ENCODE measurements at places on chromosomes 12 and 14.

- no peak for DNase-seq
Observed at GRCh38 chr12:111981987-111982386, 31.0 kb downstream of the TMEM116 start.

DNA sequence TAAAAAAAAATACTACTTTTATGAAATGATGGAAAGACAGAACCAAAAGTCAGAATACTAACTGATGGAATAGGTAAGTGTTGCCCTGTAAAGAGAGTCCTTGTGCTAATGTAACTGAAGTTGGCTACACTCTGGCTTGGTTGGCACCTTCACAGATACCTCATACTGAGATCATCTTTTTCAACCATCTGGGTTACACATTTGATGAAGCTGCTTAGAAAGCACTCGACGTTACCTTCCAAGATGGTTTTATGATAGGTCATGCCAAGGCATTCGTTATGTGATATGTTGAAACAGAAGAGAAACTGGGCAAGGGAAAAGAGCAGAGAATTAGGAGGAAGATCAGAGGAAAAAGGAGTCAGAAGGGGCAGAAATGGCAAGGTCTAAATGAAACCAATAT, 203.8 kb downstream of the ADAMTS20 start:
- DNase-seq, result no peak

DNA sequence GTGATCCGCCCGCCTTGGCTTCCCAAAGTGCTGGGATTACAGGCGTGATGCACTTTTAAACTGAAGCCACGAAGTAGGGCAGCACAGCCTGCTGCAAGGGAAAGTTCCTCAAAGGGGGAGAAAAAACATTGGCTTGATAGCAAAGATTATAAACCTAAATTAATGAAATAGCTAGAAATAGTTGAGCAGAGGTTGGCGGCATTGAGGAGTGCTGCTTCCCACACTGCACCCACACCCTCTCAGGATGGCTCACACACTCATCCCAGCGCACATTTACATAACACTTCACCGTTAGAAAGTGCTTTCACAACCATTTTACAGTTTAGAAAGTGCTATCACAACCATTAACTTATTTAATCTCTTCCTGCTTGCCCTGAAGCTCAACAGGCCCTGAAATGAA, 44.4 kb upstream of the TCL1A start:
- no peak for DNase-seq

GRCh38 chr14:23033801-23034497, 751 bp downstream of the PSMB5 start:
- DNase-seq, result no peak

- DNase-seq, result no peak
Observed at GRCh38 chr14:51205486-51205885, 34.6 kb upstream of the TMX1 start.

DNA sequence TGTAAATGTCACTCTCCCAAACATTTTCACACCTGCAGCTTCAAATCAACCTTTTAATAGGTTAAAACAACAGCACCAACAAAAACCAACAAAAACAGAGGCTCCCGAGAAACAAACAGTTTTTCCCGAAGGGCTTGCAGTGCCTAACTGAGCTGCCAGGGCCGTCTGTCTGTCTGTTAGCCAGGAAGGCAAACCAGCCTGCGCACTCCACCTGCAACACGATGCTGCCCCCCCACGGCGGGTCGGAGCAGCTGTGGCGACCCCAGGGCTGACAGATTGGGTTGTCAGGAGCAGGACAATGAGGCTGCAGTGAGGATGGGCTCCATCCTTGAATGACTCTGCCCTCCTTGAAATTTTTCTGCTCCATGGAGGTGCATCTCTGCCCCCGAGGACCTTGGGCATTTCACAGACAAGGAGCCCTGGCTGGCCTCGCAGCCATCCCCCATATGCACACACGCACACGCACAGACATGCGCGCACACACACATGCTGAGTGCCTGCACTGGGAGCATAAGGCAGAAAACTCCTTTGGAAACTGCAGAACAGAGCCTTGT, 2.6 kb downstream of the RTL1 start:
- DNase-seq, result no peak

GRCh38 chr12:98397323-98398105, 117.9 kb upstream of the TMPO start:
- DNase-seq, result peak; percentile 68

- no peak for DNase-seq
Observed at GRCh38 chr12:11987901-11988300, 82.8 kb upstream of the BCL2L14 start.

- DNase-seq, result no peak
Observed at GRCh38 chr12:55831447-55831815, 2.0 kb upstream of the DNAJC14 start.

GRCh38 chr12:93243689-93244513, 133.8 kb upstream of the NUDT4 start:
- no peak for DNase-seq

DNA sequence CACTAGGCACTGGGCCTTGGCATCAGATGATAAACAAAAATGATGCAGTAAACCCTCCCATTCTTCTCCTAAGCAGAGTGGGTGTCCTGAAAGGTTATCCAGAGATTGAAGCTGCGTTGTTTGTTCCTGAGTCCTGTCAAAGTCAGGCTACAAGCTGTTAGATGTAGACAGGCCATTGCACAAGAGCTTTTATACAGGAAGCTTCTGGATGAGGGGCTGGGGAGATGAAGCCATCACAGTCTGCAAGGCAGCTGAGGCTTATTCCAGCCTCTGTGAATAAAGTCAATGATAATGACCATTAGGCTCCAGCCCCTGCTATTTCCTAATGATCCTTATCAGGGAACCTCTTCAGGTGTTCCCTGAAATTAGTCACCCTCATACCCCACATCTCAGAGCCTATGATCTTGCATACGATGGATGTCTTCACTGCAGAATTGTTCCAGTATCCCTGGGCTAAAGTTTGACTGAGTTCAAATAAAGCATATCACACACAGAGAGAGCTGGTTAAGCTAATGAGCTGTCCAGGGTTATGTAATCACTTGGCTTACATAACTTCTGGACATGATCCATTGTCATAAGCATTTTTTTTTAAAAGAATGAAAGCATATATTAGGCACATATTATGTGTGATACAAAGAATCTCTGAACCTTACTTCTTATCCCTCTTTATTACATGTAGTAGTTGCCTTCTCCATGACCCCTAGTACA, 337.1 kb upstream of the OR4E1 start:
- no peak for DNase-seq

- peak; percentile 40 for DNase-seq
Observed at GRCh38 chr14:32702562-32702961, 236.1 kb upstream of the NPAS3 start.

GRCh38 chr12:5690240-5690639, 254.8 kb downstream of the ANO2 start:
- no peak for DNase-seq

DNA sequence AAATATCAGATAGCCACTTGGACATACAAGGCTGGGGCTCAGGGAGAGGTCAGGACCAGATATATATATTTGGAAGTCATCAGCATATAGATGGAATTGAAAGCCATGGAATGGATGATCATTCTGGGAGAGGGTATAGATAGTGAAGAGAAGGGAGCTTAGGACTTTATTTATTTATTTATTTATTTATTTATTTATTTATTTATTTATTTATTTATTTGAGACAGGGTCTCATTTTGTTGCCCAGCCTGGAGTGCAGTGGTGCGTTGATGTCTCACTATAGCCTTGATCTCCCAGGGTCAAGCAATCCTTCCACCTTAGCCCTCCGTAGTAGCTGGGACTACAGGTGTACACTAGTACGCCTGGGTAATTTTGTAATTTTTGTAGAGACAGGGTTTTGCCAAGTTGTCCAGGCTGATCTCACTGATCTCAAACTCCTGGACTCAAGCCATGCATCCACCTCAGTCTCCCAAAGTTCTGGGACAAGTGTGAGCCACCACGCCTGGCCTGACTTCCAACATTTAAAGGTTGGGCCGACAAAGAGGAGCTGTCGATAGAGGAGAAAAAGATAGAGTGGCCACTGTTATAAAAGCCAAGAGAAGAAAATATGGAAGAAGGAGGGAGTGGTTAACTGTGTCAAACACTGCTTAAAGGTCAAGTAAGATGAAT, 8.7 kb upstream of the INHBE start:
- DNase-seq, result no peak

GRCh38 chr12:50053583-50053982, 3.8 kb upstream of the ASIC1 start:
- no peak for DNase-seq

DNA sequence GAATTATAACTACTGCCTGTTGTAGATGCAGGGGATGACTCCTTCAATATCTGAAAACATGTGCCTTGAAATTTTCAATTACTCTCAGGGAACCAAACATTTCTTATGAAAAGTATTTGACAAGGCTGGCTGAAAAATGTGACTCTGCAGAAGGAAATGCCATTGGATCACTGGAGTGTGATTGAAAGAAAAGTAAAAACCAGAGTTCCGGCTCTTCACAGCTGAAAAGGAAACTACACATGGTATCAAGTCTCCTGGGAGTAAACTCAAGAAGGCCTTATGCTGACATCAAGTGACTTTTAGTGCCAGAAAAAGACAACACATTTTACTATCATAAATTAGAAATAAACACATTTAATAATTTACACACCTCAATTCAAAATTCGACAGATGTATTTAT, 693.0 kb downstream of the LRFN5 start:
- peak; percentile 27 for DNase-seq

DNA sequence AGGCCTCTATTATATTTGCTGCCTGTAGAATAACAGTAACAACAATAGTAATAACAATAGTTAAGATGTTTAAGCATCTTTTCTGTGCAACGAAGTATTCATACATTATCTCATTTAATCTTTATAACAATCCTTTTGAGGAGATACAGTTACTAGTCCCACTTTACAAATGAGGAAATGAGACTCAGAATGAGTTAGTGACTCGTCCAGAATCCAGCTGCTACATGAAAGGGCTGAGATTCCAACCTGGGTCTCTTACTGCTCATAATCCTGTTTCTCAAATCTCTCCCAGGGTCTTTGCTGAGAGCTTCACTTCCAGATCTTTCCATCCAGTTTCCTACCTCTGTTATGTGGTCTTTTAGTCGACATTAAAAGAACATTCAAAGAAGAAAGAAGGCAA, 173.7 kb upstream of the TMPO start:
- no peak for DNase-seq

GRCh38 chr12:19382111-19382526, 57.2 kb upstream of the AEBP2 start:
- DNase-seq, result no peak

- DNase-seq, result peak; percentile 16
Observed at GRCh38 chr14:60723907-60724618, at the start of gene SIX4. Gene SIX4, minus strand, starts transcription at chr14:60724351. Its CDS starts 277 bp downstream, at chr14:60724074.

DNA sequence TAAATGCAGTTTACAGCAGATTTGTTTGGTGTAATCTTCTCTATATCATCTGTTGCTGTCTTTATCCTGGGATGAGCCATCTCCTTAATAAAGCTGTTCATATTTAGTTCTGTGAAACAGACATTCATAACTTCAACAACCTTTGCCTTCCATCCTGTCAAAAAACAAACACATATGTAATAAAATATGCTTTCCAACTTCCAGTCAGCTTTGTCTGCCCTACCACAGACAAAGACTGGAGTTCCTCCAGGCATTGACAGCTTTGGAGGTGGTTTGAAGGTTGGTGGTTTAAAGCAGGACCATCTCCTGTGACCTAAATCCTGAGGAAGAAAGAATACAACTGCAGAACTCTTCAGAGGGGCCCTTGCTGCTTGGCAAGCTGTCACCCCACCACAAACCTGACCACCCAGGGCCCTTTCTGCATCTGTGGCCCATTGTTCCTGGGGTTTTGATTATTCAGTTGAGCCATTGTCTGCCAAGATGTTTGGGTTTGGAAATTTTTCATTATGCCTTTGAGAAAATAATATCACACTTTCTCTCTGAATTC, 28.2 kb upstream of the PTGR2 start:
- DNase-seq, result no peak

GRCh38 chr14:33964599-33965317, 13.9 kb upstream of the EGLN3 start:
- no peak for DNase-seq

DNA sequence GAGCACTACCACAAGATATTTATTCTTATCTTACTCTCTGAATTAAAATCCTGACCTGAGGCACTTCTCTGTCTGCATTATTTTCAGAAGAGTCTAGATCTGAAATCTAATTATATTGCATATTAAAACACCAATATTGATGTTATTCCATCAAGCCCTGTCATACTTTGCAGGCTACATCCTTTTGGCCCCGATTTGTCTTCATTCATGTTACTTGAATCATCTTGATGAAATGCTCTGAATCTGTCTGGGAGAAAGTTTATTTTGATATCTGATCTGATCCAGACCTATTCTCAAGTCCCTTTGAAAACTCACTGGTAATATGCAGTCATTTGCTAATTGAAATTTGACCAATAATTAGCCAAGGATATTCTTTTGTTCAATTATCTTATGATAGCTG, 79.9 kb downstream of the BBS10 start:
- DNase-seq, result no peak

- DNase-seq, result no peak
Observed at GRCh38 chr12:52037248-52037861, 13.9 kb upstream of the NR4A1 start.

DNA sequence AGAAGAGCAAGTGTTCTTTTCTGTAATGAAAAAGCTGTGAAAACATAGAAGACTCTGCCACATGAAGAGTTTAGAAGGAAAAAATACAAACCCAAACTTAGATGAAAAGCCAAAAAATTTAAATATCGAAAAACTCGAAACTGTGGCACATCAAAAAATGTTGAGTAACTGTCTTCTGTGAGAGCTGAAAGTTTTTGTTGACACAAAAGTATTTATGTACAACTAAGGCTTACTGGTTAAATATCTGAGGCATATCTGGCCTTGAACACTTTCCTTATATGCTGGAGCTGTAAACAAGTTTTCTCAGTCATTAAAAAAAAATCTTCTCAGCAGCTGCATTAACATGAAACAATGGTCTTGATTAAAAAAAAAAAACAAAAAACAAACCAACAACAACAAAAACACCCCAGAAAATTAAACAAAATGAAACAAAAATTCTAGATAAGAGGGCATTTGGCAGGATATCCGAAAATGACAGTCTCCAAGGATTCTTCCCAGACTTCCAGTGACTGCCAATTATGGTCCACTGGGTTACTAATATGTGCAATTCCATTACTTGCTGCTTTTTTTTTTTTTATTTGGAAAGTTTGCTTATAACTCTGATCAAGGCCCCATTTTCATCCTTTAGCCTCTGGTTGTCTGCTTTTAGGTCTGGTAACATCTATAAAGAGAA, 84.7 kb upstream of the PAWR start:
- DNase-seq, result no peak

GRCh38 chr12:53145383-53146260, 34.9 kb upstream of the ZNF740 start:
- no peak for DNase-seq

- no peak for DNase-seq
Observed at GRCh38 chr14:99986396-99986795, 78.8 kb upstream of the EVL start.

DNA sequence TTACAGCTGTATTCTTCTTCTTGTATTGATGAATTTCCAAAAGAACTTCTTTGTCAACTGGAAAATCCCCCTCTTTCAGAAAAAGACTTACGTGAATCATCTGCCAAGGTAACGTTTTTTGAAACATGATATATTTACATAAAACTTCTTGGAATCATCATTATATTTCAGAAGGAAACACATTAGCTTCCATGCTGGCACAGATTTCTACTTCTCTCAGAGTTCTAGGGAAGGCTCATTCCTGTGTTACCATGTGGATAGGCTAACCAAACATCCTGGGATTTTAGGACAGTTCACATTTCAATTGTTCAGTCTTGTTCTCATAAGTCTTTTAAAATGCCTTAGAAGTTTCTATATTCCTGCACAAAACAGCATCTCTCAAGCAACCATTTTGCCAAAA, 120.3 kb upstream of the NEDD1 start:
- DNase-seq, result no peak

Data from foreskin melanocyte (primary cell).